ENCODE measurements at places on chromosomes 16 and 17. TPM values are rescaled to one million over a fixed set of nuclear protein-coding genes. Genes with fewer than 3 reads are reported as not detected.
A peak's percentile ranks its signal among the peaks of the same experiment; 100 is the strongest.

DNA sequence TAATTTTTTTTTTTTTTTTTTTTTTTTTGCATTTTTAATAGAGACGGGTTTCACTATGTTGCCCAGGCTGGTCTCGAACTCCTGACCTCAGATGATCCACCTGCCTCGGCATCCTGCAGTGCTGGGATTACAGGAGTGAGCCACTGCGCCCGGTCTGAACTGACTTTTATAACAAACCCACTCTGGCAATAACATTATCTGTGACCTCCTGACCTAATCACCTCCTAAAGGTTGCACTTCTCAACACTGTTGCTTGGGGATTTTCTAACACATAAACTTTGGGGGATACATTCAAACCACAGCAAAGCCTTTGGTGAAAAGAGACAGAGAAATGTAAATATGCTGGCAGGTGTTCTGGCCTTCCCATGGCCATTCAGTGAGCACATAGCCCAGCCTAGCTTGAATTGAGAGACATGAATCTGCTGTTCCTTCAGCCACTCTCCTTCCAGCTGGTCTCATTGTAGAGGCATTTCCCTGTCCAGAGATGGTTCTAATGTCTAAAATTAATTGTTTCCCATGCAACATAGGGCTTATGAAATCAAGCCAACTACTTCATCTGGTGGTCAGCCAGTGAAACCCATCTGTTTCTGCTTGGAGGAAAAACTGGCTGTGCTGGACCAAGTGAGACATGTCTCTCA is 28.3 kb downstream of the LYRM1 start:
- no peak for DNase-seq

- DNase-seq, result peak; percentile 73
Measured at GRCh38 chr17:36524428-36524876, 10.2 kb downstream of the MYO19 start.

The PIRT gene
- total RNA-seq, result not detected

DNA sequence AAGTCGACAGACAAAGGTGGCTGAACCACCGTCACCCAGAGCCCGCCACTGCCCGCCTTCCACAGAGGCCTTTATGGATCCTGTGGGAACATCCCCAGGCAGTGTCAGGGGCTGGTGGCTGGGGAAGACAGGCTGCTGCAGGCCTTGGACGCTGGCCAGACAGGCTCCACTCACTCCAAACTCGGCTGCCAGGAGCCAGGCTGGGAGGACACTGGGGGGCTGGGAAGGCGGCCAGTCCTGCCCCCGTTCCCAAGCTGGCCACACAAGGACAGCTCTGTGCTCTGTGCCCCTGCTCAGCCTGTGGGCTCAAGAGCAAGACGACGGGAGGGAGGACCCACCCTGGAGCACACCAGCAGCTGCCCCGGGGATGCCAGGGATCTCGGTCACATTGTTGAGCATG is 7.6 kb upstream of the LCAT start:
- DNase-seq, result no peak

DNA sequence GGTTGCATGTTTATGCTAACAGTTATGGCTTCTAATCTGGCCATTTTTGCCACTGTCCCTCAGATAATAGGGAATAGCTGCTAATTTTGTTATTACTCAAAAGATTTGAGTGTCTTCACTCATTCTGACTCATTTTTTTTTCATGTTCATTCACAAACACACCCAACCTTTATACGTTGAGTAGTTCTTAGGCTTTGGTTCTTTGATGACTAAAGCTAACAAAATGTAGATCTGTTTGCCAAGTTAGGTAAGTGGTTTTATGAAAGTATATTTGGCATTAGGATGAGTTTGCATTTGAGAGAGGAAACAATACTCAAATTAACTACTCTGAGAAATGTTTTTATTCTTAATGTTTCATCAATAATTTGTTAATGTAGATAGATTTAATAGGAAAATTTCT is 3.6 kb downstream of the MAP2K4 start:
- peak; percentile 90 for DNase-seq

GRCh38 chr16:81810894-81811538 is 31.9 kb downstream of the PLCG2 start:
- DNase-seq, result no peak

DNA sequence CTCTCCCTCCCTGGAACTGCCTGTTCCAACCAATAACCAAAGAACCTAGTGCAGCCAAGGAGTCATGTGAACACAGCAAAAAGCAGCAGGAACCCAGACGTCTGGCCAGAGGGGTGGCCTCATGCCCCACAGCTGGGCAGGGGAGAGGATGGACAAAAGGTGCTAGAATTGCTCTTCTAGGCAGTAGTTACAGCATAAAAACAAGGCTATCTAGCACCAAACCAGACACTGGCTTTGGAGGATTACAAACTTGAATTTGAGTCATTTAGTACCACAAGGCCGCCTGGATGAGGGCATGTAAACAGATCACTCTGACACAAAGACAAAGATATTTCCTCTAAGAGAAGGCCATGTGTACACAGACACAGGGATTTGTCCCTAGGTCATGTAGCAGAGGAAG is 423.3 kb upstream of the MAF start:
- peak; percentile 60 for DNase-seq

GRCh38 chr17:63364387-63364786 is 81.7 kb downstream of the CYB561 start:
- DNase-seq, result no peak

GRCh38 chr17:11825572-11826209 is 171.6 kb downstream of the ZNF18 start:
- DNase-seq, result no peak

GRCh38 chr16:49529411-49530045 is 155.9 kb downstream of the C16orf78 start:
- DNase-seq, result no peak

- DNase-seq, result peak; percentile 71
Measured at GRCh38 chr17:6524520-6524919, 31.8 kb downstream of the PITPNM3 start.

The COX11 gene
- total RNA-seq, result 83.5 TPM

The CASKIN1 gene
- total RNA-seq, result 1.2 TPM

DNA sequence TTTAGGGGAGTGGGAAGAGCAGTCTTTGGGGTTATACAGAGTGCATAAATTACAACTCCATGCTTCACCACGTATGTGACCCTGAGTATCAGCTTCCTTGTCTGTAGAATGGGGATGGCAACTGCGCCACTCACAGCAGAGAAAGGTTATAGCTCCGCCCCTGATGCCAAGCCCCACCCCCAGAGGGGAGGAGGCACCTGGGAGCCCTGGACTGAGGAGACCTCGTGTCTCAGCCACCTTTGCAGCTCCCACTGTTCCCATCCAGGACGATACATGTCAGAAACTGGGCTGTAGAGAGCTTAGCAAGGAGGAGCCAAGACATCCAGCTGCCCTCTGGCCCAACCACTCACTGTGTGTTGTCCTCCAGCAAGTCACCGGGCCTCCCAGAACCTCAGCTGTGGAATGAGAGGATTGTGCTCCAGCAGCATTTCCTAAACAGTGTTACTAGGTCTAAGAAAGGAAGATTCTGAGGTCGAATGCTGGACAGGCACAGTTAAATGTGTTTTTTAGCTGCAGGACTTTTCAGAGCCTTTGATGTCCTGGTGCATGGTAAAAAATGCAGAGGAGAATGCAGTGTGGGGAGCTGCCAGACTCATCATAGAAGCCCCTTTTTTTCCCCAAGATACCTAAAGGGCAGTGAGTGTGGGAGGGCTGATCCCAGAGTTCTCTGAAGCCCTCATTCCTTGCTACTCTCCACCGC is 49.4 kb downstream of the BEAN1 start:
- no peak for DNase-seq

All from HT1080 (cell line).